ENCODE measurements at places on chromosomes 11 and 22. TPM values are rescaled to one million over a fixed set of nuclear protein-coding genes. Genes with fewer than 3 reads are reported as not detected.

The C11orf42 gene
- total RNA-seq = not detected

The FAM180B gene
- total RNA-seq = not detected

The INS gene
- total RNA-seq = 0.82 TPM

The KRTAP5-7 gene
- not detected for total RNA-seq

The LRRC4C gene
- total RNA-seq = not detected

The POLR3H gene
- total RNA-seq = 47.1 TPM

The SOX10 gene
- total RNA-seq = not detected

The KREMEN1 gene
- 0.20 TPM for total RNA-seq

The VSIG10L2 gene
- total RNA-seq = not detected

The OLFML1 gene
- total RNA-seq = not detected

The BTG4 gene
- total RNA-seq = not detected

The HEPHL1 gene
- not detected for total RNA-seq

The TYR gene
- total RNA-seq = not detected

The APOL5 gene
- total RNA-seq = not detected

The DUSP18 gene
- total RNA-seq = 9.4 TPM

The KDM2A gene
- total RNA-seq = 157 TPM

The CNTN5 gene
- total RNA-seq = not detected

The C22orf15 gene
- total RNA-seq = 1.9 TPM

The DERL3 gene
- 1.2 TPM for total RNA-seq

The NNMT gene
- total RNA-seq = not detected

The NAGA gene
- total RNA-seq = 9.4 TPM

The MOB2 gene
- 78.3 TPM for total RNA-seq

The HTR3A gene
- total RNA-seq = not detected

The EXT2 gene
- 30.5 TPM for total RNA-seq

The ENDOD1 gene
- total RNA-seq = 9.8 TPM

The FOLH1 gene
- total RNA-seq = not detected

The LDHAL6A gene
- not detected for total RNA-seq

The APOL4 gene
- total RNA-seq = not detected

The KDM4E gene
- not detected for total RNA-seq

The F2 gene
- not detected for total RNA-seq

The ART1 gene
- total RNA-seq = not detected

The UBTFL1 gene
- not detected for total RNA-seq

The LRRC75B gene
- total RNA-seq = 0.47 TPM

The SLC22A12 gene
- not detected for total RNA-seq

The CPT1A gene
- total RNA-seq = 35.9 TPM

The SHANK2 gene
- total RNA-seq = not detected

The NUDT8 gene
- total RNA-seq = 4.5 TPM

The C1QTNF6 gene
- 16.8 TPM for total RNA-seq

The KCNE3 gene
- total RNA-seq = not detected

The TBX1 gene
- total RNA-seq = not detected

The KCNJ11 gene
- total RNA-seq = 0.63 TPM

The NXPE2 gene
- total RNA-seq = 0.18 TPM

The CRYBB3 gene
- total RNA-seq = not detected

The PCF11 gene
- total RNA-seq = 154 TPM

The STK33 gene
- 1.3 TPM for total RNA-seq

The DGKZ gene
- 251 TPM for total RNA-seq

The GLYATL1 gene
- total RNA-seq = not detected
